Sigmoid colon (tissue), 7 donors: ENCODE measurements at places on chromosomes 7 and 10. TPM values are rescaled to one million over a fixed set of nuclear protein-coding genes. Genes with fewer than 3 reads are reported as not detected.

GUSB gene
- 23.5 TPM for total RNA-seq

TACC2 gene
- 64.2 TPM for total RNA-seq

MBL2 gene
- total RNA-seq: not detected

GRCh38 chr7:136594739-136595144 is 273.7 kb upstream of the CHRM2 start:
- no peak overlapping the region for H3K4me3 ChIP-seq
- no peaks in the 10 kb centered on the region for H3K27me3 ChIP-seq
- no peak for DNase-seq
- peak overlapping the region; percentile 73 for H3K27ac ChIP-seq
- H3K4me1 ChIP-seq: peaks cover 11% of the 10 kb centered on the region
- no peaks in the 10 kb centered on the region for H3K36me3 ChIP-seq

DNA sequence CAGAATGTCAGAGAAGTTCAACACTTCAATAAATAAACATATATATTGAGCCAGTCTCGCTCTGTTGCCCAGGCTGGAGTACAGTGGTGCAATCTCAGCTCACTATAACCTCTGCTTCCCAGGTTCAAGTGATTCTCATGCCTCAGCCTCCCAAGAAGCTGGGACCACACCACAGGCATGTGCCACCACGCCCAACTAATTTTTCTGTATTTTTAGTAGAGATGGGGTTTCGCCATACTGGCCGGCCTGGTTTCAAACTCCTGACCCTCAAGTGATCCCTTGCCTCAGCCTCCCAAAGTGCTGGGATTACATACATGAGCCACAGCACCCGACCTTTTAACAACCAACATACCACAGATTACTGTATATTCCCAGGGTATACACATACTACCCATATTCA is 134.2 kb downstream of the JMJD1C start:
- no peaks in the 10 kb centered on the region for H3K27me3 ChIP-seq
- no peak overlapping the region for H3K27ac ChIP-seq
- H3K4me3 ChIP-seq: no peak overlapping the region
- H3K4me1 ChIP-seq: no peaks in the 10 kb centered on the region
- no peaks in the 10 kb centered on the region for H3K36me3 ChIP-seq

DNA sequence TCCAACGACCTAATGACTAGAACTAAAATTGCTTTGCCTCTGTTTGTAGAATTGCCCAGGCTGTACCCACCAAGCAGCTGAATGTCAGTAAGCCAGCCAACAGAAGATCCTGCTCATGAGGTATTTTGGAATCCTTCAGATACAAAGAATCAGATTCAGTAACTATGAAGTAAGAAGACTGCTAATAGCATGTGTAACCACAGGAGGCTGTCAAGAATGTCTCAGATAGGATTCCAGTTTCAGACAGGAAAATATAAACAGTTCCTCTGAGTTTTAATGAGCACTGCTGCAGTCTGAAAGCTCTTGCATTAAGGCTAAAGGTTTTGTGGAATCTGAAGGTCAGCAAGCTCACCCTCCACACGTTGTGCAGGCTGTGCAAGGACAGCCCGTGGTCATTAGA is 112.6 kb upstream of the ADAM12 start:
- H3K36me3 ChIP-seq: no peaks in the 10 kb centered on the region
- no peaks in the 10 kb centered on the region for H3K4me1 ChIP-seq

DNA sequence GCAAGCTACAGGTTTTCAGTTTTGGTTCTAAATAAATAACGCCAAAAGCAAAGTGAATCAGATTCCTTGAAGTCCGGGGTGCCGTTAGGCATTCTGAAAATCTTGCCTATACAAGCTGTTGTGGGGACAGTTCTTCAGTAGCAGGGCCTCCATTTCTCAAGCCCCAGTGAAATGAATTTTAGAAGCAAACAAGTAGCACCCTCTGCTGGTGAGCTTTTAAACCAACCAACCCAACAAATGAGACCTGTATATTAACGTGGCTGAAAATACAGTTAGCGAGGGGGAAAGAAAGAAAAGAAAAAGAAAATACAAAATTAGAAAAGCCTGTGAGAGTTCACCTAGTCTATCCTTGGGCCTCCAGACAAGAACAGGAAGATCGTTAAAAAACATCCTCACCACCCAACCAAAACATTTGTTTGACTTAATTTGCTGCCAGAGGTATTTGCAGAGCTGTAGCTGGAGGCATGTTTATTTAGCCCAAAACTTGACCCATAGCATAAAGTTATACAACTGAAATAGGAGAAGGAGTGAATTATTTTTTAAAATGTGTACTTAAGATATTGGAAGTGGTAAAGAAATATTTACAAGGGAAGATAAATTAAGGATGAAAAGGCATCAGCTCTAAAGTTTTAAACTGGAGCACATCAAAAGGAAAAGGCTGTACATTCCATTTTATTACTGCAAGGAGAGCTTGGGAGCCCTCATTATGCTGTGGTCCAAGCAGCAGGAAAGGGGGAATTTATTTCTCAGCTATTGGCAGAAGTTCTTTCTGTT is 98.9 kb downstream of the DYNC1I1 start:
- no peak for DNase-seq
- H3K4me1 ChIP-seq: peaks cover 9% of the 10 kb centered on the region
- H3K27ac ChIP-seq: no peak overlapping the region
- no peaks in the 10 kb centered on the region for H3K27me3 ChIP-seq
- H3K4me3 ChIP-seq: no peak overlapping the region

DNA sequence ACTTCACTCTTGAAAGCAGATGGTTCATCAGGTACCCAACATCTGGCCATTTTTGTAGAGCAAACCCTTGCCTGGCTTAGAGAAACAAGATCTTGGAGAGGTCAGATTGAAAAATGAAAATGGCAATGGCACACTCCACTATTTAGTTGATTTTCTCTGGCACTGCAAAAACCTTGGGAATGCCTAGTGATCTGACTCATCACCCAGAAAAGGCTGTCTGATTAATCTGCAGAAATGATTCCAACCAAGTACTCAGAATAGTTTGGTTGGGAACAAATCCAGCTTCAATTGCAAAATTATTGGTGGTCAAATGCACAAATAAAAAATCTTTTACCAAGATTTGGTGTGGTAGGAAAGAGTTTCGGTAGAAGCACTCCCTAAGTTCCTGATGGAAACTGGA is 351.2 kb downstream of the PHTF2 start:
- peaks cover 8% of the 10 kb centered on the region for H3K4me1 ChIP-seq
- no peaks in the 10 kb centered on the region for H3K36me3 ChIP-seq
- no peak overlapping the region for H3K27ac ChIP-seq

DNA sequence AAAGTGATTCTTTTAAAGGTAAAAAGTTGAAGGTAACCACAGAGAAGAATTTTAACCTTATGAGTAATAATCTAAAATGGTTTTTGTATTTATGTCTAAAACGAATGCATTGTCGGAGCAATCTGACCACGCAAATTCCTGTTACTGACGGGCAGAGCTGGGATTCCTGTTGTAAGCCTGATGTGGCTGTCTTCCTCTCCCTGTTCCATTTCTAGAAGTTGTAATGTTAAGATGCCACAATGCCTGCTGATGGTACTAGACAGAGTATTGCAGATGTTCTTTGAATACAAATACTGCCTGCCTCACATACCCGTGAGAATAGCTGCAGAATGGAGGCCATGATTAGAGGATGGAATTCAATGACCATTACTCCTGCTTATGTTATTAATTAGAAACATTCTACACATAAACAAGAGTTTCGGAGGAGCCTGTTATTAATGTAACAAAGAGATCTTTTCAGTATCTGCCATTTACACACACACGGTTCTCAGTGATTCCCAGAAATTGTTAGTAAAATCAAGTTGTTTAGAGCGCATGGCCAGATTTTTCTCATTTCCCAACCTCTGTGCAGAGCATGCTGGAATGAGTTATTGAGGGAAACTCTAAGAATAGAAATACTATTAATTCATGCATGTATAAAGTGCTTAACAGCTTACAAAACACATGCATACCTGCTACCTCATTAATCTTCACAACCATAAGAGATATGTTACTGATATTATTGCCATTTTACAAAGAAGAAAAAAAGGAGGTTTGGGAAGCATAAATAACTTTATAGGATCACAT is 196.8 kb downstream of the PTN start:
- H3K27ac ChIP-seq: peak overlapping the region; percentile 64
- no peak for DNase-seq
- H3K4me3 ChIP-seq: no peak overlapping the region
- no peaks in the 10 kb centered on the region for H3K27me3 ChIP-seq
- H3K4me1 ChIP-seq: peaks cover 57% of the 10 kb centered on the region
- H3K36me3 ChIP-seq: no peaks in the 10 kb centered on the region

- H3K27ac ChIP-seq: no peak overlapping the region
- H3K36me3 ChIP-seq: no peaks in the 10 kb centered on the region
- no peaks in the 10 kb centered on the region for H3K27me3 ChIP-seq
- H3K4me3 ChIP-seq: peak overlapping the region; percentile 74
Observed at GRCh38 chr7:64314566-64314965, 805 bp downstream of the ZNF736 start.

DNA sequence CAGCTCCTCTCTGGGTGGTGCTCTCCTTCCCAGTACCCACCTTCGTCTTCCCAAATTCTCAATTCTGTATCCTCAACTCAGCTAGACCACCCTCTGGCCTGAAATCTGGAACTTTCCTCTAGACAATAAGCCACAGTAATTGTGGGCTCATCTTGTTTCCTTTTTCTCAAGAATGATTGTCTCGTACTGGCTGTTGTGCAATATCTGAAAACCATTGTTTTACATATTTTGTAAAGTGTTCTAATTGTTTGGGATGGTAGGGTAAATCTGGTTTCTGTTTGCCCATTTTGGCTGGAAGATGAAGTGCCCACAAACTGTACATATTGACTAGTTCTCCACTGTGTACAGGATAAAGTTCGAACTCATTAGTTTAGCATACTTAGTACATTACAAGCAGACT is 11.3 kb upstream of the NOBOX start:
- H3K36me3 ChIP-seq: no peaks in the 10 kb centered on the region
- H3K27me3 ChIP-seq: no peaks in the 10 kb centered on the region
- no peak overlapping the region for H3K27ac ChIP-seq
- no peak for DNase-seq
- H3K4me1 ChIP-seq: no peaks in the 10 kb centered on the region
- H3K4me3 ChIP-seq: no peak overlapping the region

DNA sequence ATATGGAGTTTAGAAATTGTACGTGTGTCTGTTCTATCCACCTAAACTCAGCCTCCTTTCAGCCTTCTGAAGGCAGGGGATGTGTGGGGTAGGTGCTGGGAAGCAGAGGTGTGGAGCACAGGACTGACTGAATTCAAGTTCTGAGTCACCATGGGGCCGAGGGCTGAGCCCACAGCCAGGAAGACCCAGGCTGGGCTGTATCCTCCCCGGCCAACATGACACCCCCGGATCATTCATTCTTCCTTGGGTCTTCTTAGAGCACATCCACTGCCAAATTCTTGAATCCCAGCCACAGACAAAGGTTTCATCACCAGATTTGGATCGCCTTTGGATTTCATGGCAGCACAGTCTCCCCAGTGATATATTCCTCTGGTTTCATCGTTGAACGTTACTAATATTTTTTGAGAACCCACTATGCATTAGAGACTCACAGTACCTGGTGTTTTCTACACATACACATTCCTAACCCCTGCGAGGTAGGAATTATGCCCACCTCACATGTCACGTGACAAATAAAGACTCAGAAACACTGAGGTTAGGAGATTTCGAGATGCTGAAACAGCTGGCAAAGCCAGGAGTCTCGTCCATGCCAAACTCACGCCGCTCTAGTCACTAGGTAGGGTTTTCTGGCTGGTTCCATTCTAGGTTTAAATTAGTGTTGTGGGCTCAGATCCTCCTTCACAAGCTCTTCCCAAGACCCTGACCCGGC is 26.9 kb downstream of the CCDC3 start:
- no peak for DNase-seq
- H3K36me3 ChIP-seq: no peaks in the 10 kb centered on the region
- no peaks in the 10 kb centered on the region for H3K4me1 ChIP-seq
- peaks cover 4% of the 10 kb centered on the region for H3K27me3 ChIP-seq
- H3K4me3 ChIP-seq: no peak overlapping the region
- no peak overlapping the region for H3K27ac ChIP-seq
